Esophagus squamous epithelium (tissue), 5 donors: ENCODE measurements at places on chromosomes 12 and 14.

DNA sequence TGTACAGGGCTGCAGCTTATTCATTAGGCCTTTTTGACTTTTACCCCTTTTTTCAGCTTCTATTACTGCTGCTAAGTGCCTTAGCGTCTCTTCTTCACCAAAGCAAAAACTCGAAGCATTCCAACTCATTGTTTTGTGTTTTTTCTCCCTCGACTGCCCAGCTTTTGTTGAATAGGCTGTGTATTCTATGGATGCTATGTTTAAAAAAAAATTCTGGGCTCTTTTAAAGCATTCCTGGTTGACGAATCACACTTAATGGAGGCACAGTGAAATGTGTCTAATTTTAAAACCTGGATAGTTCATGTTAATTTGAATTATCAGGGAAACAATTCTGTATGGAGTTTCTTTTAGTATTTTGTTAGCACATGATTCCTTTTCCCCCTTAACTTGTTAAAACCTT lies 29.7 kb downstream of the KTN1 start:
- no peak for DNase-seq

DNA sequence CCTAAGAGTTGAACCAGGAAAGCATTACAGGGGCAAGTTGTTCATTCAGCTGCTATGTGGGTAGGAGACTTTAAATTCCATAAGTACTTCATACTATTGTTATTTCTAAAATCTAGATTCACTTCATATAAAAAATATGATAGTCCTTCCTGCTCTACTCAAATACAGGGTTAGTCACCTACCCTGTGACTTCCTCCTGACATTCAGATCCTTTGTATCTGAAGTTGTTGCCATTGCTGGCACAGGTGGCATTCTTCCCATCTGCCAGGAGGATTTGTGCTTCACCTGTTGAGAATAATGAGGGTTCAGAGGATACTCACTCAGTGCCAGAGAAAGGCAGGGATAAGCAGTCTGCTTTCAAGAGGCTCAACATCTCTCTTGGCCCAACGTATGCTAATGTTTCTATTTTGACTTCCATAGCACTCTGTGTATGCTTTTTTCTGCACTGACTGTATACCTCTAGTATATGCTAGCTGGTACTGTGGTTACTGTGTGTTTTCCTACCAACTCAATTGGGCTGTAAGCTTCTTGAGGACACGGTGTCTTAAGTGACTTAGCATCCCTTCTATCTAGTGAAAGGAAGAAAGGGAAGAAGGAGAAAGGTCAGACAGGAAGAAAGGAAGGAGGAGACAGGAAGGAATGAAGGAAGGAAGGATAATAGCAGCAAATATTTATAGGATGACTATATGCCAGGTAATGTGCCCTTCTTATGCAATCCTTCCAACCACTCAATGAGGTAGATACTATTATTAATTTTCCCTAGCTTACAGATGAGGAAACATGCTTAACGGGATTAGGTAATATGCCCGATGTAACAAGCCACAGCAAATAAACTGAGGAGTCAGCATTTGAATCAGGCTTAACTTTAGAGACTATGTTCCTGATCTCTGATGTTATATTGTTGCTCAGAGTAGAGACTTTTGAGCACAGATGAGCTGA lies 38.5 kb upstream of the FGF6 start:
- no peak for DNase-seq

DNA sequence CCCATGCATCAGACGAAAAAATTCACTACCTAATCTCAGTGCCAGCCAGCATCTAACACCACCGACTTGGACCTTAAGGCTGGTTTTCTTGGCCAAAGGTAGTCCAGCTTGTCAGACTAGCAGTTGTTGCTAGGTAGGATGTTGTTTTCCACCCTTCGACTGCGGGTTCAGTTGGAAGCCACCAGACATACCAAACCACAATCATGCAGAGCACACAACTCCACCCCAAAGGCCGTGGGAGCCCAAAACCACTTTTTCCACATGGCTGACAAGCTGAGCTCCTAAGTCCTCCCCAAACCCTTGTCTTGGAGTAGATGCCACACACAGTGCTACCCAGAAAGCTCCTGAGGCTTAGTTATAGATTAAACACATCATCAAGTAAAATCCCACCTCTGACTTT lies 46.8 kb downstream of the LRIG3 start:
- no peak for DNase-seq

DNA sequence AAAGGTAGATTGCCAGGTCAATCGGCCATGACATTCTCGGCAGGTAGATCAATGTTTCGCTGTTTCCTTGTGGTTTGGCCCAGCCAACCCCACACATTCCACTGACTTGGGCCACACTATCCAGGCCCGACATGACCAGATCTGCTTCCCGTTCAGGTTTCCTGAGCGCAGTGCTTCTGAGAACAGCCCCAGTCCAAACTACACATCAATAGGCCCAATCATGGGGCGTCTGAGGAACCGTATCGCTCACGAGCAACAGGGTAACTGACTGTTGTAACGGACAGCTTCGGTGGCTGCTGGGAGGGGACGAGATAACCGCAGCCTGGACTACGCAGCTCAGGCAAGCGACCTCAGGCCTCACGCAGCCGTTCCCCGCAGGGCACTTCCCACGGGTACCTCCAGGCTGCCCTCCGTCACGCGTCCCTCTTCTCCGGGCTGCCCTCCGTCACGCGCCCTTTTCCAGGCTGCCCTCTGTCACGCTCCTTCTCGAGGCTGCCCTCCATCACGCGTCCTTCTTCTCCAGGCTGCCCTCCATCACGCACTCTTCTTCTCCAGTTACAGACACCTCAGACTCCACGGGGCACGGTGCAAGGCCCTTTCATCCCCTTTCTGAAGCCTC lies 14.7 kb downstream of the ZNF605 start:
- no peak for DNase-seq

GRCh38 chr12:20463913-20464524 lies 95.7 kb downstream of the PDE3A start:
- DNase-seq: no peak

DNA sequence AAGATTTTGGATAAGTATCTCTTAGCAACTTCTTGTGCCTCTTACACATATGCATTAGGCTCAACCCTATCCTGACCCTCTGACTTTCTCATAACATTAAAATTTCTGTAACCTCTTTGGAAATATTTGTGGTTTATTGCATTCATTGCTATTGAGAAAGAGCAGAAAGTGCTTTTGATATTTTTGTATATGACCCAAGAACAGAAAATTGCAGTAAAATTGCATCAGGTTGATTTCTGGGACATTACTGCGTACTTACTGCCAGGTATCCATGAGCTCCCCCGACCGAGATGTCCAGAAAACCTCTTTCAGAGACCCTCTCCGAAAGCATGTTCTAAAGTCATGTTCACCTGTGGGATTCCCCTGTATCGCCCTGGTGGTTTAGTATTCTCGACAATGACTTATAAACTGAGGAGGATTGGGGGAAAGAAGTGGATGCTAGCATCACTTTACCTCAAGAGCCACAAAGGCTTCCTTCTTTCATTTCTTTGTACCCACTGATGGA lies 14.5 kb upstream of the IL22 start:
- DNase-seq: no peak

DNA sequence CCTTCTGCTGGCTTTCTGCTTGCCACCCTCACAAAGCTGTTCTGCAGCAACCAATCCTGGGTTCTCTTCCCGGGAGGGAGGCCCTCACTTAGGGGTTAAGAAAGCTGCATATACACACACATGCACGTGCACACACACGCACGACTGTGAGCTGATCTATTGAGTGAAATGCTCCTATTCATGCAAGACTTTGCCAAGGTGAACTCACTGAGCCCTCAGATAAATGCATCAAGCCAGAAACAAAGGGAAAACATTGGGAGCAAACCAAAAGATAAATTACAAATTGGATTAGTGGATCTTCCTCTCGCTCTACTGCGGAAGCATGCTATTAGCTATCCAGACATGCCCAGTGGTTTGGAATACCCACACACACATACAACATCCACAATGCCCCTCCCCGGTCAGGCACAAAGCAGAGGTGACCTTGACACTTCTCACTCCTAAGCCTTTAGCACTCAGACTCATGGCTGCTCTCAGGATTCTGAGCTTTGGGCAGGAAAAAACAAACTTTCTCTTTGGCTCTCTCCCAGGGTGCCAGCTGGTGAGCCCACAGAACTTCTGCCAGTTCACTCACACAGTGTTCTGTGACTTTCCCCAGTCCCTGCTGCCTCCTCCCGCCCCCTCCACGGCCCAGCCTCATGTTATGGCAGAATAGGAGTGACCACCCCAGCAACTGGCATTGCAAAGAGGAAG lies 320.0 kb downstream of the DPF3 start:
- no peak for DNase-seq

- no peak for DNase-seq
These were observed 38.5 kb downstream of the TMEM120B start for GRCh38 chr12:121751034-121751433.

- DNase-seq: no peak
These were observed 1352.9 kb downstream of the TMEM121 start for GRCh38 chr14:106879241-106879640.

GRCh38 chr14:32374155-32374554 lies 45.1 kb downstream of the AKAP6 start:
- no peak for DNase-seq

DNA sequence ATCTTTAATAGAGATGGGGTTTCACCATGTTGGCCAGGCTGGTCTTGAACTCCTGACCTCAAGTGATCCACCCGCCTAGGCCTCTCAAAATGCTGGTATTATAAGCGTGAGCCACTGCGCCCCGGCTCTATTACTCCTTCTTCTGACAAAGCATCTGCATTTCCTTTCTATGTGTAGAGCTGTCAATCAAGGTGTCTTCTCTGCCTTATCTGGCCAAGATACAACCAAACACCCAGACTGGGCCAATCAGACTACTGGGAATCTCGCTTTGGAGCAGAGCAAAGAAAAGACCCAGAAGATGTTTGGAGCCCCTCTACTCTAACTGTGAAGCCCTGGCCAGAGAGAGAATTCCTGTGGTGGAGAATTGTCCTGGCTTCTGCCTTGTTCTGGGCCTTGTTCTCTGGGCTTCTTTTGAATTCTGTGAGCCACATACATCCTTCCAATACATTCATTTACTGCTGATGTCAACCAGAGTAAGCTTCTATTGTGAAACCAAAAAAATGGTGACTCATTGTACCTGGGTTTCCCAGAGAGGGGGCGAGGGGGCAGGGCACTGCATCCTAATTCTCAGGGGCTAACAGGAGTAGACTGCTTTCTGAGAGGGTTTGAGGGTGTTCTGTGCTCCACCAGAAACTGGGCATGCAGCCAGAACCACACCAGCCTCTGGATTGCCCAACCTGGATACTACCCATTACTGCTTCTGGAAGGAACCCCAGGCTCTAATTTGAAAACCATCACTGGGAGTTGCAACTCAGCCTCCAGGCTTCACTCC lies 18.8 kb upstream of the FLVCR2 start:
- DNase-seq: no peak

- DNase-seq: no peak
These were observed 141.0 kb upstream of the OVCH1 start for GRCh38 chr12:29638528-29638927.

DNA sequence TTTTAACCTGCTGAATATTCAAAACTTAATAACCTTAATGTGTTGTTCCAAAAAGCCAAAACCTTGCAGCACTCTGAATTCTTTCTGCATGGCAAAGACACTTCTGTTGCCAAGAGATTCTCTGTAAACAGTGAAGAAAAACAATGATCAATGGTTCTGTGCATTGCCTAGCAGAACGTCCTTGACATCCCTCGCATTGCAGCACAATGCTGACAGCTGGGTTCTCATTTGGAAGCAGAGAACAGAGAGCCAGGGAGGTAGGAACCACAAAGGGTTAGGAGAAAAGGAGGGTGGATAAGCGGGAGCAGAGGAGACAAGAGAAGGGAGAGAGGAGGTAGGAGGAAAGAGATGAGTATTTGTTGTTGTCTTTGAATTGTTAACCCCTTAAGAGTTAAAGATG lies 501.1 kb downstream of the NAV3 start:
- DNase-seq: no peak

GRCh38 chr12:72010356-72010755 lies 71.7 kb downstream of the TPH2 start:
- DNase-seq: no peak

DNA sequence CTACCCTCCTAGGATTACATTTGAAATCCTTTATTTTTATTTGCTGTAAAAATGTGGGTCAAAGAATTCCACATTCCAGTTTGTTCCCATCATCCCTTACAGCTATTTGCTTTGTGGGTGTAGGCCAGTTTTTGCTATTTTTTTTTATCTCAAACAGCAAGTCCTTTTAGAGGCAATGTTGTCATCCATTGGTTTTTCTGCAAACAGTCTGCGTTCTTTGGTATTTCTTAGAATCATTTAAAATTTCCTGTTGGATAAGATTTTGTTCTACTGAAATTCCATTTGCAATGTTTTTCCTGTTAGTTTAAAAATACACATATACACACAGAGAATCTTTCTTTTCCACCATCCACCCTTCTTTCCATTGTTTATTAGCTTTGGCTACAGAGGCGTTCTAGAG lies 53.3 kb upstream of the STK38L start:
- DNase-seq: no peak

DNA sequence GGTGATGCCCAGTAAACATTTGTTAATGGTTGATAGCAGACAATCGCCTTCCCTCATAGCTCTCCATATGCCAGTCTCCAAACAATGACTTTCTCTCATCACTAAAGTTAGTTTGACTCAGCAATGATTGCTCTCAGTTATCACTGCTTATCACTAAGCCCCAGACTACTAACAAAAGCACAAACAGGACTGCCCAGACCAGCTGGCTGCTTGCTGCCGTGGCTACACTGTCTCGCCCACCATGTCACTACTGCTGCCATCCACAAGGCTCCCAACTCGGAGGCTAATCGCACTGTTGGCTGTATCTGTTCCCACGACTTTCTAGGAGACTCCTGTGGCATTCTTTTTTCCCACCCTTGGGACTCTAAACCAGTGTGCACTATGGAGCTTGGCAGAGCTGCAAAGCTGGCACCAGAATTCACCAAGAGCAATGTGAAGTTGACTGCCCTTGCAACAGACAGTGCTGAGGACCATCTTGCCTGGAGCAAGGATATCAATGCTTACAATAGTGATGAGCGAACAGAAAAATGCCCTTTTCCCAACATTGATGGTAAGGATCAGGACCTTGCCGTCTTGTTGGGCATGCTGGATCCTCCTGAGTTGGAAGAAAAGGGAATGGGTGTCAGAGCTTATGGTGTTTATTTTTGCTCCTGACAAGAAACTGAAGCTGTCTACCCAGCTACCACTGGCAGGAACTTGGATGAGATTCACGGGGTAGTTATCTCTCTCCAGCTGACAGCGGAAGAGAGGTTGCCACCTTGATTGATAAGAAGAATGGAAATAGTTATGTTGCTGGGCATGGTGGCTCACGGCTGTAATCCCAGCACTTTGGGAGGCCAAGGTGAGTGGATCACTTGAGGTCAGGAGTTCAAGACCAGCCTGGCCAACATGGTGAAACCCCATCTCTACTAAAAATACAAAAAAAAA lies 27.1 kb upstream of the NR2C1 start:
- no peak for DNase-seq
